ENCODE measurements at places on chromosomes 7 and 10.

- no peak for DNase-seq
Observed at GRCh38 chr10:73798927-73799560, 12.4 kb downstream of the NDST2 start.

GRCh38 chr7:66257481-66257880 is 52.3 kb downstream of the TPST1 start:
- DNase-seq: no peak

DNA sequence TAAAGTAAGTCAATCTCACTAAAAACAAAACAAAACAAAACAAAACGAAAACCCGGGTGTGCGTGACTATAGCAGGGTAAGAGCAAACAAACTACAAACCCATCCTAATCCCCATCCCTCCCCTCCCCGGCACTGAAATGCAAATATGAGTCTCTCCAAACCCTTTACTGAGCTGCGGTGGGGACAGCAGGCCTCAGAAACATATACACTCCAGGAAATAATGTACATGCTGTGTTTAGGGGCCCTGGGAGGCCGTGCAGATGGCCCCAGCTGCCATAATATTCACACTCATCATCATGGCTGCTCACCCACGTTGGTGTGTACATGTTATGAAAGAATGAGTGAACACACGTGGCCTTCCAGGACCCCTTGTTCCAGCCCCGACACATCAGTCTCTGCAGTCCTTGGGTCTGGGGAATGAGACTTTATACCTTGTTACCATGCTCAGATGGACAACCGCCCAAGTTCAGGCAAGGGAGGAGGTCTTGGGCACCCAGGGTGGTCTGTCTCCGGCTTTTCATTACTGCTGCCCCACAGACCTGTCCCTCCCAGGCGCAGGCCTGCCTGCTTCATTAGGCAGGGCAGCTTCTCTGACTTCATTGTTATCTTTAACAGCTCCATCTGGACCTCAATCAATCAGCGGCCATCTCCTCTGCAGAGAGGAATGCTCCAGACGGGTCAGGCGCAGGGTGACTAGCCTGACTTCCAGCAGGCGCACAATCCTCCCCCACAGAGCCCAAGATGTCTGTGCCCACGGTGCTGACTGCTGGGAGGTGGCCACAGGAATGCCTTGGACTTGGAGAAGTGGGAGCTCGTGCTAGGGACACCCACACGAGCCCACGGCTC is 20.6 kb downstream of the HSPA12A start:
- DNase-seq: no peak

GRCh38 chr7:50333221-50333651 is 28.7 kb downstream of the IKZF1 start:
- no peak for DNase-seq

GRCh38 chr10:91565226-91565625 is 67.6 kb downstream of the PPP1R3C start:
- DNase-seq: no peak

DNA sequence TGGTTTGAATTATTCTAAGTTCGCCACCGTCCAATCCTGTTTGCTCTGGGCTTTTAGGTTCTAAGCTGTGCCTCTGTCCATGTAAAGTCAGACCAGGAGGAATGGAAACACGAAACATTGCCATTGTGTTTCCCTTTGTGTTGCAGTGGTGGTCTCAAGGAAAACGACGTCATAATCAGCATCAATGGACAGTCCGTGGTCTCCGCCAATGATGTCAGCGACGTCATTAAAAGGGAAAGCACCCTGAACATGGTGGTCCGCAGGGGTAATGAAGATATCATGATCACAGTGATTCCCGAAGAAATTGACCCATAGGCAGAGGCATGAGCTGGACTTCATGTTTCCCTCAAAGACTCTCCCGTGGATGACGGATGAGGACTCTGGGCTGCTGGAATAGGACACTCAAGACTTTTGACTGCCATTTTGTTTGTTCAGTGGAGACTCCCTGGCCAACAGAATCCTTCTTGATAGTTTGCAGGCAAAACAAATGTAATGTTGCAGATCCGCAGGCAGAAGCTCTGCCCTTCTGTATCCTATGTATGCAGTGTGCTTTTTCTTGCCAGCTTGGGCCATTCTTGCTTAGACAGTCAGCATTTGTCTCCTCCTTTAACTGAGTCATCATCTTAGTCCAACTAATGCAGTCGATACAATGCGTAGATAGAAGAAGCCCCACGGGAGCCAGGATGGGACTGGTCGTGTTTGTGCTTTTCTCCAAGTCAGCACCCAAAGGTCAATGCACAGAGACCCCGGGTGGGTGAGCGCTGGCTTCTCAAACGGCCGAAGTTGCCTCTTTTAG is 46.3 kb upstream of the DMBT1 start:
- no peak for DNase-seq

DNA sequence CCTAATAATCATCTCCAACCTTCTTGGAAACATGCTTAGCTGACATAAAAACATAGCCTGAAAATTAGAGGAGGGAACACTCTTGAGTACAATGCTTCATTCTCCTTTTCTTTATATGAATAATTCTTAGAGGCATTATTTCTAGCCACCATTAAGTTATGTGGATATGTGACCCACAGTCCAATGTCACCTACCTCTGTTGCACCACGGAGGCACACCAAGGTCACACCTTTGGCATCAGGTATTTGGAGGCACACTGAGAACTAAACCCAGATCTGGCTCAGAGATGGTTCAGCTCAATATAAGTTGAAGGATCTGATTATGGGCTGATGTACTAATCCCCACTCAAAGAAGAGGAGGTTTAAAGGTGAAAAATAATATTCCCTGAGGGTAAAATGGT is 385.1 kb downstream of the POM121L12 start:
- no peak for DNase-seq

- no peak for DNase-seq
Observed at GRCh38 chr7:159070431-159071148, 74.1 kb downstream of the VIPR2 start.

- no peak for DNase-seq
Observed at GRCh38 chr7:10022957-10023356, 950.7 kb upstream of the PHF14 start.

GRCh38 chr7:100119072-100119969 is at the start of the genes CNPY4 and TAF6:
Gene CNPY4, plus strand, starts transcription at chr7:100119634. Its CDS starts 111 bp downstream, at chr7:100119745.
Gene TAF6, minus strand, starts transcription at chr7:100119358. Its CDS starts 5,149 bp downstream, at chr7:100114209.
- DNase-seq: peak; percentile 90

DNA sequence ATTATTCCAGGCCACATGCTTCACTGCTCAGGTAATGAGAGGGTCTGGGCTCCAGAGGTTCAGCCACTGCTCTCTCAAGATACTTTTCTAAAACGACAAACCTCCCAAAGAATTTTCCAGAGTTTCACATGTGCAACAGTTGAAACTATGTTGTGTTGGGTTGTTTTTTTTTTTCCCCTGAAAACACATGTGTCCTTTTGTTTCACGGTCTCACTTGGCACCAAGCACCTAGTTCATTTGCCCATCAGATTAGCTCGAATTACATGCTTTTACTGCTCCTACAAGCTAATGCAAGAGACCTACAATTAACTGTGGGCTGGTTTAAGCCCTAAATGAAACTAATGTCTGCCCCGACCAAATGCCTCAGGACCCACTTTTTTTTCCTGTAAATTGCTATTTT is 313.3 kb downstream of the FGFR2 start:
- no peak for DNase-seq

DNA sequence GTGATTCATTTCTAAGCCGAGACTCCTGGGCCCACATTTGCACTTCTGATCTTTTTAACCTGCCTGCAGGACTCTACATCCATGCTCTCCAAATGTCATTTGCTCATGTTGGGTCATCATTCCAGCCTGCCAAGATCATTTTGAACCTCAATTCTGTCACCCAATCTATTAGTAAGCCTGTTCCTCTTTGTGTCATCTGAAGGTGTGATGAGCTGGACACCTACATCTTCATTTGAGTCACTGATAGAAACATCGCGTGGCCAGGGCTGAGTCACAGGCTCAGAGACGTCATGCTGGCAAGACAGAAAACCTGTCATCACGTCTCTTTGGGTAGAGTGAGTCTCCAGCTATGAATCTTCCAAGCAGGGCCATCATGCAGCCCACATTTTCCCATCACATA is 65.3 kb upstream of the SLF2 start:
- DNase-seq: peak; percentile 31

GRCh38 chr7:134842062-134842461 is 62.6 kb downstream of the CALD1 start:
- no peak for DNase-seq

GRCh38 chr10:28036587-28036986 is 37.7 kb upstream of the ODAD2 start:
- no peak for DNase-seq

DNA sequence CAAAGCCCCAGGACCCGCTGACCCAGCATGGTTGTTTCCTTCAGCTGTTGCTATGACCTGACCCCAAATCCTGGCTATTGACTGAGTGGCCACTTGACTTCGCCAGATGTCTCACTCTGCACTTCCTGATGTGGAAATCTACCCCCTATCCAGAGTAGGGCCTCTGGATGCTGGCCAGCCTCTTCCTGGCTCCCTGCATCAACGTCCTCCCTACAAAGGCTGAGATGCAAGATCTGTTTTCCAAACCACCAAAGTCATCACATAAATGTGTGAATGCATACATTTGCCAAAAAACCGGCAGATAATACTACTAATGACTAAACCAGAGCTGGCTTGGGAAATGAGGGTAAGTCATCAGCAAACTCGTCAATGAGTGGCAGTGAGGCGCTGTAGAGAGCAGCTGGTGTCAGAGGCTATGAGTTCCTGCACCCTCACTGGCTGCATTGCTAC is 70.4 kb downstream of the PYROXD2 start:
- DNase-seq: no peak

DNA sequence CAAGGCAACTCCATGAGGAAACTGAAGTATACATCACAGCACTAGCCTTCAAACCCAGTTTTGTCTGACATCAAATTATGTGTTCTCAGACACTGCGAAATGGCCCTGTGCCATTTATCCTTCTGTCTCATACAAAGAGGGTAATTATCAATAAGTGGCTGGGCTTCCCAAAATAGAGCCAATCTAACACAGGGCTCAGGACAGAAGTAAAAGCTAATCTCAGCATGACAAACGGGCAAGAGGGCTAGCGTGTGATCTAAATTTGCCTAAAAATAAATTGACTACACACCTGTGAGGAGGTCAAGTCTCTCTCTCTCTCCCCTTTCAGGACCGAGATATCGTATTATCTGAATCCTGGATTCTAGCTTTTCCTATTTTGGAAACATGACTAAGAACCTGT is 67.2 kb downstream of the DGKB start:
- DNase-seq: no peak

GRCh38 chr10:130905386-130905785 is 406.1 kb downstream of the TCERG1L start:
- DNase-seq: no peak

- no peak for DNase-seq
Observed at GRCh38 chr10:26911811-26912461, 51.2 kb upstream of the ABI1 start.

GRCh38 chr10:111338805-111339204 is 262.0 kb downstream of the ADRA2A start:
- DNase-seq: no peak

DNA sequence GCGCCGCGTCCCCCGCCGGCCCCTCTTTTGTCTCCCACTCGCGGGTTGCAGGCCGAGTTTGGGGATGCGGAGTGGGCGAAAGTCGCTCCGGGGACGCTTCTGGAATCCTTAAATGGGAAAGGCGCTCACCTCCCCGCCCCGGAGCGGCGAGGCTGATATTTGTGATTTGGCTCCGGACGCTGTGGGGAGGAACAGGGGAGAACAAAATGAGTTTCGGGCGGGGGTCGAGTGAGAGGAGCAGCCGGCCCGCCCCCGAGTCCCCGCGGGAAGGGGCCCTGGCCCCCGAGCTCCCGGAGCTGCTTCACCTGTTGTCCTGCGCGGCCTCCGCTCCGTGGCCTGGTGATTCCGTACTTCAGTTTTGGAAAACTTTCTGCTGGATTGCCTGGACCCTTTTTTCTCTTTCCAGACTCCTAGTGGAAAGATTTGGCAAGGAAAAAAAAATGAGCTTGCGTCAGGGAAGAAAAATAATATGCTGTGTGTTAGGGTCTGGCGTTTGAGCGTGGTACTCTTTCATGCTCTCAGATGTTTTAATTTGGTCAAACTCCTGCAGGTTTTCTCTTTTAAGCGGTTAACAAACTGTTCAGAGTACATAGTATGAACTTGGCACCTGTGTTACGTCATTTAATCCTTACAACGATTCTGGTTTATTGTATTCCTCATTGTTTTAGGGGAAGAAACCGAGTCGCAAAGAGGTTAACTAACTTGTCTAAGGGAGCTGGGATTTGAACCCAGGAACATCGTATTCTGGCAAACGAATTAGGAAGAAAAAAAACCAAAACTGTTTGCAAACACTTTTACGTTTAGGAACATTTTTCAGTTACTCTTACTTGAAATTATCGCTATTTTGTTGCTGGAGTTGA is 924 bp downstream of the BMPR1A start:
- DNase-seq: no peak

GRCh38 chr7:107966711-107967110 is 36.2 kb downstream of the LAMB1 start:
- no peak for DNase-seq

DNA sequence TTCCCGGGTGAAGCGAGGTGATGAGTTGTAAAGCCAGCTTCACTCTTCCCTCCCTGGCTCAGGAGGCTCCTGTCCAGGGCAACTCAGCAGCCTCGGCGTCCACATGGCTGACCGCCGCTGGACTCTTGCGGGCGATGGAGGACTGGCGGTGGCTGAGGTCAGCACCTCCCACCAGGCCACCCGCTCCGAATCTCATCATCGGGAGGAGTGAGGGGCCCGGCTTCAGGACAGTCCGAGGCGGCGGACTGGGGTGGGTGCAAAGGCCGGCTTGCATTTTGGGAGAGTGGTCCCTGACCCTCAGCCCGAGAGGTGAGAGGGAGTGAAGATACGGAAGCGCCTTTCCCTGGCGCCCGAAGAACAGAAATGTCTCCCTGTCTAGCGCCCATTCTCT is 759 bp downstream of the DNAJB12 start:
- no peak for DNase-seq

DNA sequence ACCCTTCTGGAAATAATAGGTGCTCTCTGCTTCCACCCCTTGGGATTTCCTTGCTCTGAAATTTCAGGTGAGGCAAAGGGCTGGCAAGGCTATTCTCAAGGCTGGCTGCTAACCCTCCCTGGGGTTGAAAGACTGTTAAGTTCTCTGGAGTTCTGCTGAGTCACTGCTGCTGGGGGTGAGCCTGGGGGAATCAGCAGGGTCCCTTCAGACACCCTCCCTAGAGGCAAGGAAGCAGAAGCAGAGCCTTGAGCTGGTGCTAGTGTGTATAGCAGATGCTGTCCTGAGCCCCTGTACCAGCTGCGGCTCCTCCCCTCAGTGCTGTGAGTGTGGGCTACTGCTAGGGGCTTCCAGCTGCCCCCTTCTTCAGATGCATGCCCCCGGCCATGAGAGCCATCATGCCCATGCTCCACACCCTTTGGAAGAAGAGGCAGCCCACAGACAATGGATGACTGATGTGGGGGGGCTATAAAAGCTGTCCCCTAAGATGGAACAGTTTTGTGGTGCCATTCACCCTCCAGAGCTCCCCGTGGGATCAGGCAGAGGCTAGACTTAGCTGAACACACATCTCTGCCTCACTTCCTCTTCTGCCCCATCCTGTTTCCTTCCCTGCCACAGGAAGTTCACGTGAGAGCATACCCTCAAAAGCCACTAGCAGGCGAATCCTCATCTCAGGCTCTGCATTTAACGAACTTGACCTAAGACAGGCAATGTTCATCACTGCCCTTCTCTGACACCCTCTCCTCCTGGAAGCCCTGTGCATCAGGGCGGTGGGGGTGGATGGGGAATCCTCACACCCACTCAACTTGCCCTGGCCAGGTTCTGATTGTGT is 91.8 kb downstream of the SH3PXD2A start:
- DNase-seq: no peak

Measured in activated T-helper 1 cell treated with anti-CD3 and anti-CD28 coated beads, Interleukin-2, amount 50 U/mL, for 16 hours (primary cell).